ENCODE measurements at places on chromosomes 6 and 20.

DNA sequence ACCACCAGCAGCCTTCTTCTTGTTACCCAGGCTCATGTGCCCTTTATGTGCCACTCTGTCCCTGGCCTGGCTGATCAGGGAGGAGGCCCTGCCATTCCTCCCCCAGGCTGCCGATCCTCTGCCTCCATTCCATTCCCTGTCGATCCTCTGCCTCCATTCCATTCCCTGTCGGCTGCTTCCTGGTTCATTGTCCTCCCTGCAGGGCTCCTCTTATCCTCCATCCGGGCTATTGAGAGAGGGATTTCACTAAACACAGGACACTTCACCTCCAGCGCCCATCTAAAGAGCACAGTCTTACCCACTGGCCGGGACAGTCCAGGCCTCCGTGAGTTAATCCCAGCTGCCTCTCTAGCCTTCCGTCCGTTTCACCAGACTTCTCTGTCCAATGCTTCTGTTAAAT is 7.7 kb upstream of the TTLL2 start:
- DNase-seq = no peak

DNA sequence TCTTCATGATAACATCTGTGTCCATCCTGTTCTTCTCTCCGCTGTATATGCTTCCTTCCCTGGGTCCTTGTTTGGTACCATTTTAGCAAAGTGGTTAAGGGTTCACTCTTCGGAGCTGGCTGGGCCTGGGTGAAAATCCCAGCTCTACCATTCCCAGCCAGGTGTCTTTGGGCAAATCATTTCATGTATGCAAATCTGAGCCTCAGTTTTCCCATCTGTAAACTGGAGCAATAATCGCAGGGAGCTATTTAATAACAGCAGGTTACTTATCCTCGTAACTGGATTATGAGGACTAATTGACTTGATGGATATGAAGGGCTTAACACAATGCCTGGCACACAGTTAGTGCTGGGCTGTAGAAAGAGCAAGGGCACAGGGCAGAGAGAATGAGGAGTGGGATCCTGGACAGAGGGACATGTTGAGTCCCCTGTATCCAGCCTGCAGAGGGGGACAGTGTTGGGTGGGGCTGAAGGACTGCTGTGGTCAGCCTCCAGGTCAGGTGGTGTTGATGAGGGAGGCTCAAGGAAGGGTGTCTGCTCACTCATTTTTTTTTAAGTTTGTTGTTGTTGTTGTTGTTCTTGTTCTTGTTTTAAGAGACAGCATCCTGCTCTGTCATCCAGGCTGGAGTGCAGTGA is 44.3 kb upstream of the FAM83D start:
- DNase-seq = no peak

DNA sequence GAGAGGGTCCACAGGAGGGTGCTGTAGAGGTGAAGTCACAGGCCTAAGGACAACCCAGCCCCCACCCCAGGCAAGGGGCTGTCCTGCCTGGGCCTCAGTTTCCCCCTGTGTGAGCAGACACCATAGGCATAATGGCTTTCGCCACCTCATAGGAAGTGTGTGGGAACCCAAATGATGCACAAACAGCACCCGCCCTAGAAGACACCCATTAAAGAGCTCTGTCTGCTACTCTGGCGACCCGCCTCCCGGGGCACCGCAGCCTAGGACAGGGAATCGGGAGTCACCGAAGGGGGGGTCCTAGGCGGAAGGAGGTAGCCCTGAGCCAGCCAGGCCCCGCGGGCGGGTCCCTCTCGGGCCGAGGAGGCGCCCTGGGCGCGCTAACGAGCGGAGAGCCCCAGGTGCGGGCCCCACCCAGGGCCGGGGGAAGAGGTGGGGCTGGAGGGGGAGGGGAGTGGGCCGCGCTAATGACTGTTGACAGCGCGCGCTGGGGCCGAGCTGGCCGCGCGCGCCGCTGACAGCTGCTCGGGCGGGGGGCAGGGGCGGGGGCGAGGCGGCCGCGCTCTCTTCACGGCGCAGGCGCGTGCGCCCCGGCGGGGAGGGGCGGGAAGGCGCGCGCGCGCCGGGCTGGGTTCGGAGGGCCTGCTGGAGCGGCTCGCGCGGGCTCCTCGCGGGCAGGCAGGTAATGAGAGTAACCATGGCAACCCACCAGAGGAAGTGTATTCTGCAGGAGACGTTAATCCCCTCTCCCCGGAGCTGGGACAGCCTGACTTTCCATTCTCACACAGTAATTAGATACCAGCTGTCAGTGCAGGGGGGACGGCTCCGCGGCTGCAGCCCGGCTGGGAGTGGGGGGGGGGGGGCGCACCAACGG is 48.9 kb downstream of the NOL4L start:
- peak; percentile 40 for DNase-seq

GRCh38 chr6:21448485-21449109 is 145.0 kb upstream of the SOX4 start:
- no peak for DNase-seq

- DNase-seq = no peak
Measured at GRCh38 chr20:11041396-11041795, 367.6 kb upstream of the JAG1 start.

- no peak for DNase-seq
Measured at GRCh38 chr6:84539122-84539856, 225.1 kb downstream of the TBX18 start.

DNA sequence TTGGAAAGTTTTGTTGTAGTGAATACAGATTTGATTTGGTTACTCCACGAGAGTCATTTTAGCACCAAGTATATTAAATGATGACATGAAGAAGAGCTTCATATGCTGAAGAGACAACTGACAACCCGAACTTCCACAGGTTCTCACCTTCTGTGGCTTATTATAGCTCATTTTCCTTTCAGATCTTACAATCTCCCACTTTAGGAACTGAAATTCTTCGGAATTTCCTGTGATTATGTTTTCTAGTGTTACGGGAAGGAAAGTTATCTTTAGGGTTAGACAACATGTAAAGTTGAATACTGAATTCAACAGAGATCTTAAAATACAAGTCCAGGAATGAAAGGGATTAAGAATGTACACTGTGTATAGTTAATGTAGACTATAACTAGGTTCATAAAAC is 49.6 kb upstream of the TXNDC5 start:
- DNase-seq = no peak

DNA sequence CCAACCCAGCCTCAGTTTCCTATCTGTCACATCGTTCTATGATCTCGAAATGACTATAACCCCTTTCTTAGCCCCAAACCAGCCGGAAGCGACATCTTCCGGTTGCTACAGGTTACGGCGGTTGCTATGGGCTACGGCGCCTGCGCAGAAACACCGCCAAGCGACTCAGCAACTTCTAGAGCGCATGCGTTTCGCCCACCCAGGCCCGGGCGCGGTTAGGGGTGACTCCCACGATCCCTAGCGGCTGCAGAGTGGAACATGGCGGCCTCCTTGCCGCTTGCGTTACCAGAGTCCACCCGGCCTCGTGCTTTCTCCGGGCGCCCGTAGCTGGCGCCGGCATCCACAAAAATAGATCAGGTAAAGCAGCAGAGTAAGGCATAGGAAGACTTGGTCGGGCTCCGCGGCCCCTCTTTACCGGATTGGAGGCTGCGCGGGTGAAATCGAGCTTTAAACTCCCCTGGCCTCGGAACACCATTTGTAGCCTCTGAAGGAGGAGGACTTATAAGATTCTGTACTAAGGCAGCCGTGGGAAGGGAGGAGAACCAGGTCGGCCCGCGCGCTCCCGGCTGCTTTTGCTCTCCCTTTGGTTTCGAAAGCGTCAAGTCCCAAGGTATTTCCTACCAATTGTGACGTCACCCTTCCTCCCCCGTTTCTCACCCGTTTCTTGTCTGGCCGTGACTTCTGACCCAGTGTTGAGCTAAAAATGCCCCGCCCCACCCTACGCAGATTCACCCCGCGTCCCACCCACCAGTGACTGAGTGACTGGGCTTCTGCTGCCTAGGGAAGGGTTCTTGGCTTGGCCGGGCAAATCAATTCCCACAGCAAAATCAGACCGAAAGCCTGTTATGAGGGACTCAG is 3.5 kb downstream of the SDCBP2 start:
- peak; percentile 98 for DNase-seq

Measured in hematopoietic multipotent progenitor cell treated with erythropoietin and hydrocortisone succinate and interleukin-3 and kit ligand, for 17 days (in vitro differentiated cells).